Stomach (tissue), 19 donors: ENCODE measurements at places on chromosomes 13 and 19. TPM values are rescaled to one million over a fixed set of nuclear protein-coding genes. Genes with fewer than 3 reads are reported as not detected.

ZNF570 gene
- total RNA-seq, result 8.8 TPM

KPTN gene
- 5.5 TPM for total RNA-seq

RXFP2 gene
- not detected for total RNA-seq

MBD3L2 gene
- total RNA-seq, result not detected

SERP2 gene
- 3.1 TPM for total RNA-seq

GPR180 gene
- under 0.01 TPM for total RNA-seq

OR7C1 gene
- not detected for total RNA-seq
